ENCODE measurements at places on chromosomes 1 and 21.

- DNase-seq = no peak
These were observed 137.9 kb upstream of the F3 start for GRCh38 chr1:94679332-94680038.

DNA sequence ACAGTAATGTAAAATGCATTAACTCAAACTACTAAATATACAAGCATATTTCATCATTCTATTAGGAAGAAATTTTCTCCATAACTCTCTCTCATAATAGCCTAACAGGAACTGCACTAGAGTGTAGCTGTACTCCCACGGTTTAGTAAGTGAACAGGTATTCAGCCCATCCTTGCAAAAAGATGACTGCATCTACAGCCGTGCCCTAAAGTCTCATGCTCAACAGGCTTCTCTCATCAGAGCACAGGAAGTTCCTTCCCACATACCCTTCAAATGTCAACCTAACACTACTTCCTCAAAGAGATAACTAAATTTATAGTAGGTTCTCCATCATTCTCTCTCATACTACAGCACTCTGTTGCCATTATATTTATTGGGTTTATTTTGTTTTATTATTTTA, 251.6 kb downstream of the AKT3 start:
- DNase-seq = peak; percentile 94

DNA sequence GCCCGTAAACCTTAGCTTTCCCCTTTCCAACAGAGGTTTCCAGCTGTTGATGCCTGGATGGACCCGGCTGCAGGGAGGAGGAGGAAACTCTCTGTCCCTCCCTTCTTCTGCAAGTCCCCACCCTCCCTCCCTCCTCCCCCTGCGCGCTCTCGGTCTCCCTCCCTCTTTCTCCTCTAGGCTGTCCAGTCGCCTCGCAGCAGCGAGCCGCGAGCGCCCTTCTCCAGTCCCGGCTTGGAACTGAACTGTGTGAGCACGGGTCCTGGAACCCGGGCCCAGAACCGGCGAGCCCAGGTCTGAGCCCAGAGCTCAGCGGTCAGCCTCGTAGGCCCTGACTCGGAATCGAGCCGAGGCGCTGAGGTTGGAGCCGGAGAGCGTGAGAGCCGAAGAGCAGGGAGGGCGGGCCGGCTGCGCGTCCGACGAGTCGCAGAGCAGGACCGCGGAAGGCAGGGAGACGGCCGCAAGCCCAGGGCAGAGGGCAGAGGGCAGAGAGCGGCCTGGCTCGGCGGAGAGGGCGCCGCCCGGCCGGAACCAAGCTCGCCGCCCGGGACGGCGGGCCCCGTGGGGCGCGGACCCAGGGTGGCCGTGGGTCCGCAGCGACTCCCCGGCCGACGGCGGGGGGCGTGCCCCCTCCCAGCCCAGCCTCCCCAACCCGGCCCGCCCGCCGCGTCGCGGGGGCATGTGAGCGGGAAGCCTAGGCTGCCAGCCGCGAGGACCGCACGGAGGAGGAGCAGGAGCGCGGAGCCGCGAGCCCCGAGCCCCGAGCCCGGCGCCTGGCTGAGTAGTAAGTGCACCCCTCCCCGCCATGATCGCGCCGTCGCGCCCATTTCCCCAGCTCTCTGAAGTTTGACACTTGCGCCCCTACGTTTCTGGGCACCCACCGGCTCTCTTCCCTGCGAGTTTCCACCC, at the start of gene SOX13:
TSS of gene SOX13 (plus strand) at position 185 of the 906 bp plus-strand sequence. CDS start 39,801 bp downstream, outside the sequence.
- DNase-seq = peak; percentile 63

DNA sequence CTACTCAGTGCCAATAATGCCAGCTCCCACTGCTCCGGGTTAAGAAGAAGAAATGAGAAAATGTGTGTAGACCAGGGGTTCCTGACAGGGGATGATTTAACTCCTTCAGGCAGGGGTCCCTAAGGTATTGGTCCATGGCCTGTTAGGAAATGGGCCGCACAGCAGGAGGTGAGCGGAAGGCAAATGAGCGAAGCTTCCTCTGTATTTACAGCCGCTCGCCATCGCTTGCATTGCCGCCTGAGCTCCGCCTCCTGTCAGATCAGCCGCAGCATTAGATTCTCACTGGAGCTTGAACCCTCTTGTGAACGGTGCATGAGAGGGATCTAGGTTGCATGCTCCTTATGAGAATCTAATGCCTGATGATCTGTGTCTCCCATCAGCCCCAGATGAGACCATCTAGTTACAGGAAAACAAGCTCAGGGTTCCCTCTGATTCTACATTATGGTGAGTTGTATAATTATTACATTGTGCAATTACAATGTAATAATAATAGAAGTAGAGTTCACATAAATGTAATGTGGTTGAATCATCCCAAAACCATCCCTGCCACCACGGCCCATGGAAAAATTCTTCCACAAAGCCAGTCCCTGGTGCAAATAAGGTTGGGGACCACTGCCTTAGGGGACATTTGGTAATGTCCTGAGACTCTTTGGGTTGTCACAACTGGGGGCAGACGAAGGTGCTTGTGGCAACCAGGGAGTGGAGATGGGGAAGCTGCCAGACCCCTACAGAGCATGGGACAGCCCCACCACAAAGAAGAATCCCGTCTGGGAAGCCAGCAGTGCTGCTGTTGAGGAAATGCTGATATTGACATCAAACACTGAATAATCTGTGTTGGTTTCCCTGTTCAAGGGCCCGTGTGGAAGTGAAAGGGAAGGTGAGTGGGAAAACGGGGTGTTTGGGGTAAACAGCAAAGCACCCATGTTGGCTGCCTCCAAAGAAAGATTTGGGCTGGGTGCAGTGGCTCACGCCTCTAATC, 60.8 kb downstream of the DHRS3 start:
- no peak for DNase-seq

- DNase-seq = no peak
These were observed 22.1 kb upstream of the IL19 start for GRCh38 chr1:206748348-206749030.

- no peak for DNase-seq
These were observed 8.8 kb upstream of the THEMIS2 start for GRCh38 chr1:27863538-27863915.

DNA sequence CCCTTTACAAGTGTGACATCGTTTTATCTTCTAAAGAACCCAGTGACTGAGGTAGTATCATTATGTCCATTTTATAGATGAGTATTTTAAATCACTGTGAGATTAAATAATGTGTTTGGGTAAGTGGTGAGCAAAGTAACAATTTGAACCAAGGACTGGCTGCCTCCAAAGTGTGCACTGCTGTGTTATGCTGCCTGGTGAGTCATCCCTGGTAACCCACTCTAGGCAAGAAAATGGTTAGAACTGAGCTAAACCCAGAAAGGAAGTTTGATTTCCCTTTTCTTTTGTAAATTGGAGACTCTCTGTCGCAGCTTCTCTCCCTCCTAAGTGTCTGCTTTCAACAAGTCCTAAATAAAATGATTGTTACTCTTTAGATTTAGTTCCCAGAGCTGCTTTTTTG, 342.8 kb upstream of the KAZN start:
- no peak for DNase-seq

- no peak for DNase-seq
These were observed 29.1 kb upstream of the IRF2BP2 start for GRCh38 chr1:234638832-234639799.

DNA sequence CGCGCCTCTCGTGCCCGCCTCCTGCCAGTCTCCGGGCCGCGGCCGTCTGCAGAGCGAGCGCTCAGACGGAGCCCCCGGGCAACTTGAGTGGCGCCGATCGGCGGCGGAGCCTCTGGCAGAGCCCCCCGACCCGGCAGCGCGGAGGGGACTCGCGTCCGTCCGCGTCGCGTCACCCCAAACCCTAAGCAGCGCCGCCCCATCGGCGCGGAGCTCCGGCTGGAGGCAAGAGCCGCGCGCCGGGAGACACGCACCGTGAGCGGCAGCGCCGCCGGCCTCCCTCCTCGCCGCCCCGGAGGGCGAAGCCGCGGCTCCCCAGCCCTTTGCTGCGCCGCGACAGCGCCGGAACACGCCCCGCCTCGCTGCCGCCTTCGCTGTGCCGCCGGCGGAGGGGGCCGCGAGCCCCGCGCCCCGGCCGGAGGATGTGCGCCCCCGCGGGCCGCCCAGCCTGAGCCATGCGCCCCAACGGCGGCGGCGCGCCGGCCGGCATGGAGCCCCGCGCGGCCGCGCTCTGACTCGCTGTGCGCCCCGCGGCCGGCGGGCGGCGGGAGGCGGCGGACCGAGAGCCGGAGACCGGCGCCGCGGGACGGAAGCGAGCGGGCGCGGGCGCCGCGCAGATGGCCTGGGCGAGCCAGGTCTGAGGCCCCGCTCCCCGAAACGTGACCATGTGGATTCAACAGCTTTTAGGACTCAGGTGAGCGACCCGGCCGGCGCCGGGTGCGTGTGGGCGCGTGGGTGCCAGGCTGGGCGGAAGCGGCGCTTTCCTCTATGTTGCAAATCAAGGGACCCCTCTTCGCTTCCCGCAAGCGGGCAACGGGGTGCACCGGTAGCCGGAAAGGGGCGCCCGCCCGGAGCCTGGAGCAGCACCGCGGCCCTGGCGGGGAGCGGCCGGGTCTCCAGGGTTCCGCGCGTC, 610 bp downstream of the AJAP1 start:
- no peak for DNase-seq

Data from PC-9 (cell line).